Osteoblast (primary cell): ENCODE measurements at places on chromosomes 1 and 21. TPM values are rescaled to one million over a fixed set of nuclear protein-coding genes. Genes with fewer than 3 reads are reported as not detected.

The ACTL8 gene
- not detected in 2 replicates for total RNA-seq

The DCAF8 gene
- 107 and 112 TPM in 2 replicates for total RNA-seq

The ETNK2 gene
- 0.72 and 1.2 TPM in 2 replicates for total RNA-seq

The CYP4A11 gene
- total RNA-seq: not detected in 2 replicates

The HSD11B1 gene
- total RNA-seq: 0.88 and 1.8 TPM in 2 replicates

The LHX8 gene
- not detected in 2 replicates for total RNA-seq
